ENCODE measurements at places on chromosomes 16 and 17.
A peak's percentile ranks its signal among the peaks of the same experiment; 100 is the strongest.

- no peak for DNase-seq
Measured at GRCh38 chr17:82884970-82885353, 45.1 kb upstream of the ZNF750 start.

DNA sequence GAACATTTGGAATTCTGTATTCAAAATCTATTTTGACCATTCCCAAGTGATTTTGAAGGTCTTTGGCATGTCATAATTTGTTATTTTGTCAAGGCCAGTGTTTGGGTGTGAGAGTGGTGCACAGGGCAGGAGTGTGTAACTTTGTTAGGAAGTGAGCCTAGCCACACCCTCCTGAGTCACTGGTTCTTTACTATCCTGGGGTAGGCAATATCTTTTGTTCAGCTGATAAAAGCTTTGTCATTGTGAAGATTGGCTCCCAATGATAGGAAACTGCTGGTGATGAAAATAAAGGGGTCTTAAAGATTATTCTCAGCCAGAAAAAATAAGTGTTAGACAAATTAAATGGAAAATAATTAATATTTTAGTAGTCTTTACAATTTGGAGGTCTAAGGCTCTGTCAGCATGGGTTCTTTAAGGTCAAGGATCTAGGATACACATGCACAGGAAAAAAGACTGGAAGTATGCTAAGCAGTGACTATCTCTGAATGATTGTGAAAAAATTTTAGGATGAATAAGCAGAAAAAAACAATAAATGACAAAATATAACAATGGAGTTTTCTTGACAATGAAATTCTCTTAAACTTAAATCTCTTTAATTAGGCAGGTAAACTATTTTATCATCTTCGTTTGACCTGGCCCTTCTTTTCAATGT, 5.1 kb downstream of the UBN1 start:
- DNase-seq, result no peak

GRCh38 chr16:23920446-23920845, 84.7 kb downstream of the PRKCB start:
- DNase-seq, result peak; percentile 78

DNA sequence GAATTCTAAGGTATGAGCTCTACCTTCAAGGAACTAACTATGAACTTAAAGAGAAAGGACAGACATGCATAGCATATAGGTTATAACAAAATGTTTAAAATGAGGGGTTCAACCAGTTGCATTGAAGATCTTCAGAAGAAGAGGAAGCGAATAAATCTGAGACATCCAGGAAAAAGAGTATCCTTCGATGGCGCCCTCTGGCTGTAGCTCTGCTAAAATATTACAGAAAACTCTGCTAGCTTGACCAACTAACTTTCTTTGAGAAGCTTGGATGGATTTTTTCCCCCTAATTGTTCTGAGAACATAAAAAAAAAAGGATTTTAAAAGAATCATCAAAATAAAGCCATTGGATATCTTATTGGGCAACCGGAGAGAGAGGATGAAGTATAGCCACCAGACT, 659.9 kb upstream of the SOX9 start:
- DNase-seq, result peak; percentile 23

- DNase-seq, result peak; percentile 87
Measured at GRCh38 chr17:69414408-69415274, at the start of gene MAP2K6. MAP2K6 (plus strand) TSS chr17:69414697; CDS start chr17:69414985, 288 bp downstream.

GRCh38 chr16:56272583-56272894, 81.2 kb downstream of the GNAO1 start:
- DNase-seq, result no peak

DNA sequence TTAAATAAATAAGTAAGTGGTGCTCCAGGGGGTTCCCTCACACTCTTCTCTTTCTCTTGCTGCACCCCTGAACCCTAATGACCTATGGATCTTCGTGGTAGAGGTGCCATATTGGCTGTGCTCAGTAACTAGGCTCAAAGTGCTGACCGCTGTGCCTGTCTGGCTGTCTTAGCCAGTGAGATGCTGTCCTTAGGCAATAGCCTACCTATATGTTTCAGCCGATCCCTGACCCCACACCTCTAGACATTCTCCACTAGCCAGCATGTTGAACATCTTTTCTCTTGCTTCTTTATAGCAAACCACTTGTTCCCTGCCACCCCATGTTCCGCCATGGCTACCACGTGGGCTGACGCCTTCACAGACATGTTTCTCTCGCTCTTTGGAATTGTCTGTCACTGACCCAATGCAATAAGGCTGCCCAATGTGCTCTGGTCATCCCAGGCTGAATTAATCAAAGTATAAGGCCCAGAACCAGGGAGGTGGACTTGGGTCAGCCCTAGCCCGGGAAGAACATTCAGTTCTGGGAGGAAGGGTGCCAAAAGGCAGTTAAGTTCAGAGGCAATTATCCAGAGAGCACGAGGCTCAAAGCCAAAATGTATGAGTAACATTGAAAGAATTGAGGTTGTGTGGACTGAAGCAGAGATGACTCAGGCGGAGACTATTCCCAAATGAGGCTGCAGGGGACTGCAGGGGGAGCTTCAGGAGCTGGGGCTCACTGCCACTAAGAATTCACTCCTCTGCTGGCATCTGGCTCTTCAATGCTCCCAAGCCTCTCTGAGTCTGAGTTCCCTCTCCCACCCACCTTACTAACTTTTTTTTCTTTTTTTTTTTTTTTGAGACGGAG, 28.7 kb upstream of the TNRC6A start:
- DNase-seq, result peak; percentile 60

- DNase-seq, result no peak
Measured at GRCh38 chr17:66493283-66494019, 191.0 kb downstream of the PRKCA start.

GRCh38 chr16:886084-886543, 84.7 kb downstream of the LMF1 start:
- DNase-seq, result no peak

GRCh38 chr17:71434716-71435115, 686.1 kb upstream of the SOX9 start:
- DNase-seq, result no peak

- DNase-seq, result no peak
Measured at GRCh38 chr17:77631307-77631706, 327.2 kb upstream of the TNRC6C start.

- DNase-seq, result no peak
Measured at GRCh38 chr16:47724115-47724785, 263.1 kb downstream of the PHKB start.

DNA sequence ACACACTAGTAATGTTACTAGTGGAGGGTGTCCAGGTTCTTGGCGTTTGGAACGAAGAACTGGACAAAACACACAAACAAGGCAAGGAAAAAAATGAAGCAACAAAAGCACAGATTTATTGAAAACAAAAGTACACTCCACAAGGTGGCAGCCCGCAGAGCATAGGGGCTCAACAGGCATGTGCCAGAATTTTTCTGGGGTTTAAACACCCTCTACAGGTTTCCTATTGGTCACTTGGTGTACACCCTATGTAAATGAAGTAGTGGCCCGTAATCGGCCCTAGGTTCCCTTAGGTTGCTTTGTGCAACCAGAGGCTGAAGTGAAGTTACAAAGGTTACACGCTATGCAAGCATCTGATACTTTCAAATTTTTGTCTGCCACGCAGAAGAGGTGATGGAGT, 8.1 kb downstream of the OR2C1 start:
- no peak for DNase-seq

DNA sequence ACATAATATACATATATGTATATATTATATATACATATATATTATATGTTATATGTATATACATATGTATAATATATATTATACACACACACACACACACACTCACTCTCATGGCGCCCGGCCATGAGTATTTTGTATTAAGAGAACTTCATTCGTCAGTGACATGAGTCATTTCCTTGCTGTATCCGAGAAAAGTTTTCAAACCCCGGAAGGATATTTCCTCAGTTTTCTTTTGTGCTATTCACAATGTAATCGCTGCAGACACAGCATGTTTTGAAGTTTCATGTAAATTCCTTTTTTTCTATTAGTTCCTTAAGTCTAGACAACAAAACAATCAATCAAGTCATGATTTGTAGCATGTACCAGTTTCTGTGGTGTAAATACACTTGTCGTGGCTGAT, 33.3 kb downstream of the OR1D5 start:
- DNase-seq, result no peak

DNA sequence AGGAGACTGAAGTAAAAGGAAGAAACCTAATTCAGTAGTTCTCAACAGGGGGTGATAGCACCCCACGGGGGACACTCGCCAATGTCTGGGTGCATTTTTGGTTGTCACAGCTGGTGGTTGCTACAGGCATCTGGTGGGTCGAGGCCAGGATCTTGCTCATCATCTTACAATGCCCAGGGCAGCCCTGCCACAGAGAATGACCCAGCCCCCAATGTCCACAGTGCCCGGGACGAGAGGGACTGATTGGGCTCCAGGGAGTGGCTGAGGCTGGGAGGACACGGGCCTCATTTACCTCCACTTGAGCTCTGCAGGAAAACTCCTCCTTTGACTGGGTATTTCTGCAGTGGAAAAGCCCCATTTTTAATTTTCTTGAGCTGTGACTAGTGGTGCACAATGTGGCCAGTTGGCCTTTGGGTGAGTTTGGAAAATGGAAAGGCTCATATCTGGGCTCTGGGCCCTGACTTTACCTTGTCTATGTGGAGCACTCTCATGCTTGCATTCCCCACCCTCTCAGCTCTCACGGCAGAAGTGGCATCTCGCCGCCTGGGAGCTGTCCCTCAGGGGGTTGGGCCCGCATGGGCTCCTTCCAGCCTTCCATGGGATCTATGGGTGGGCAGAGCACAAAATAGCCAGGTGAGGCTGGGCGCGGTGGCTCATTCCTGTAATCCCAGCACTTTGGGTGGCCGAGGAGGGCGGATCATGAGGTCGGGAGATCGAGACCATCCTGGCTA, 37.7 kb upstream of the IRF8 start:
- DNase-seq, result no peak

- DNase-seq, result no peak
Measured at GRCh38 chr16:28616636-28617035, 6.8 kb upstream of the SULT1A1 start.

GRCh38 chr16:88974080-88974915, 2.7 kb downstream of the CBFA2T3 start:
- DNase-seq, result no peak

- DNase-seq, result no peak
Measured at GRCh38 chr17:79917902-79918484, 78.8 kb upstream of the CBX4 start.

DNA sequence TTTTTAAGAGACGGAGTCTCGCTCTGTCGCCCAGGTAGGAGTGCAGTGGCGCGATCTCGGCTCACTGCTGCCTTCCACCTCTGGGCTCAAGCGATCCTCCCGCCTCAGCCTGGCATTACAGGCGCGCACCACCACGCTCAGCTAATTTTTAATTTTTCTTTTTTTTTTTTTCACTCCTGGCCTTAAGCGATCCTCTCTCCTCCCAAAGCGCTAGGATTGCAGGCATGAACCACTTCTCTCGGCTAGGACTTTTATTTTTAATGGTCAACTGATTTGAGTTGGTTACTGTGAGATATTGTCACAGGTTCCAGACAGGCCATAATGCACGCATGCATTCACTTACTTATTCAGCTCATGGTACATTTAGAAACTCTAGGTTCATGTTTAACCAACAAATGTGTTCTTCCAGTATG, 888 bp downstream of the PIGW start:
- no peak for DNase-seq

DNA sequence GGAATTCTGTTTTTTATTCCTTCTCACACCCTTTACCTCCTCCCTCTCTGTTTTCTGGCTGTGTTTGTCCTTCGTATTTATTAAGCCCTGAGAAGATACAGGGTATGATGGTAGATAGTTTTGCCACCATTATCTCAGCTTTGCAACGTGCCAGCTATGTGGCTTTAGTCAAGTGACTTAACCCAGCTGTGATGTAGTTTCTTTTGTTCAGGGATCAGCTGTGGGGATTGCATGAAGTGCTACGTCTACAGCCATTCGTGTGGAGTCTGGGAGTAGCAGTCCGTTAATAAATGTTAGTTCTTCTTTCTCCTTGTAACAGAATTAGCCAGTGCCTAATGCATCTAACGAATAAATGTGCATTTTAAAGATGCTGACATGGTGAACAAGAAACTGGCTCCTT, 128.4 kb downstream of the HAPSTR1 start:
- DNase-seq, result peak; percentile 17

DNA sequence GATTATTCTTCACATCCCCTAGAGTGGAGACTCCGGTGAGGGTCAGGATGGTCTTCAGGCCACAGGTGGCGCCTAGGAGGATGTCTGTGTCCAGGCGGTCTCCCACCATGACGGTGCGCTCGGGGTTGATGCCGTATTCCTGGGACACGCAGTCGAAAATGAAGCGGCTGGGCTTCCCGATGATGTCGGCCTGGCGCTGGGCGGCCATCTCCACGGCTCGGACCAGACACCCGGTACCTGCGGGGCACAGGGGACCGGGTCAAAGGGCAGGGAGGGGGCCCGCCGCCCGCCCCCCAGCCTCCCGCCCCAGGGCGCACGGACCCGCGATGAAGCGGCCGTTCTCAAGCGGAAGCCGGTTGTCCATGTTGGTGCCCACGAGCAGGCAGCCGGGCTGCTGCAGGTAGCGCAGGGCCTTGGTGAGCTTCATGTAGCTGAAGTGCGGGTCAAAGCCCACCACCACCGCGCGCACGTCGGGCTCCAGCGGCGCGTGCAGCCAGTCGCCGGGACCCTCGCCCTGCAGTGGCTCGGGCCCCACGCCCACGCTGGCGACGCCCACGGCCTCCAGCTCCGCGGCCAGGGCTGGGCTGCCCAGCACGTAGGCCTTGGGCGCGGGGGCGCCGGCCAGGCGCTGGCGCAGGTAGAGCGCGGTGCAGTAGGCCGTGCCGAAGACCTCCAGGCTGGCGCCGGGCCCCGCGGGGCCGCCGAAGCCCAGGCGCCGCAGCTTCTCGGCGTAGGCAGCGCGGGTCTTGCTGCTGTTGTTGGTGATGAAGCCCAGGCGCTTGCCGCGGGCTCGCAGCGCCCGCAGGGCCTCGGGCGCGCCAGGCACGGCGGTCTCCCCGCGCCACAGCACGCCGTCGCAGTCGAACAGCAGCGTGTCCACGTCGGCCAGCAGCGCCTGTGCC, 572 bp downstream of the PGP start:
- DNase-seq, result no peak

DNA sequence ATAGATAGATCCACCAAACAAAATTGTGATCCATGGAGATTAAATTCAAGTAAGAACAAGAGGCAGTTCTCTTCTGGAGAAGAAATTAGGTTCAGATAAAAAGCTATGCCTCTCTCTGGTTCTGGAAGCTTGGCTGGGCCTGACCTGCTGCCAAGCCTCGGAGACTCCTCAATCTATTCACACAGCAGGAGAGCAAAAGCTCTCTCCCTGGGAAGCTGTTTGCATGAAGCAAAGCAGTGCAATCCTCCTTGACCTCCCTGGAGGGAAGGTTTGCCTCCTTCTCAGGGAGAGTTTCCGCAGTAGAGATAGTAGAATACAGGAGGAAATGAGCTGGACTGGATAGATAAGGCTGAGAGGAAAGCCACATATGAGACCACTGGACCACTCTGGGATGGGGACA, 78.1 kb upstream of the GNAO1 start:
- DNase-seq, result no peak

DNA sequence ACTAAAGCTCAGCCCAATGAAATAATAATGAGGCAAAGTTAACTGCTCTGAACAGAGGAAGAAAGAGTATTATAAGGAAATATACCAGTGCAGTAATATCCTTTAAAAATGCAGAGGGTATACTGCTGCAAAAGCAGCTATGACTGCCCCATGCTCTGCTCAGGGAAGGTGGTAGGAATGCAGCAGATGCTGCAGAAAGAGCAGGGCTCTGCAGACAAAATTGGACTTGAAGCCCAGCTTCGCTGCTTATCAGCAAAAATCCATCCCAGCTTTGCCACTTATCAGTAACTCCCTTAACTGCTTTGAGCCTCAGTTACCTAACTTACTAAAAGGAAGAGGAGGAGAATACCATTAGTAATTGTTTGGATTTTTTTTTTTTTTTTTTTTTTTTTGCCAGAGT, 533.8 kb upstream of the CDH5 start:
- no peak for DNase-seq
